ENCODE measurements at places on chromosomes 12 and 14.

- no peak for DNase-seq
Measured at GRCh38 chr12:52477651-52478050, 4.0 kb upstream of the KRT6C start.

DNA sequence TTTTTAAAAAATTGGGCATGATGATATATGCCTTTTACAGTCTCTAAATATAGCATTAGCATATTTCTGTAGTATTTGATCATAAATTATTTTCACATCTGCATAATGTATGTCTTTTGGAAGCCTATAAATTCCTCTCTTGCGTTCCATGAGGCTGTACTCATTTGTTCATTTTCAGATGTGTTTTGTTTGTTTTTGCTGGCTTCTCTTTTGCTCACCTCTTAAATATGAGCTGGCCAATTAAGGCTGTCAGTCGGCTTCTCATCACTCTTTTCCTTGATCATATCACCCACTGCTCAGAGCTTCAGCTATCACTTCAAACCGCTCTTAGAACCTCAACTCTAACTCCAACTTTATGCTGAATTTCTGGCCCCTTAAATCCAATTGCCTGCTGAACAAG, 6.6 kb downstream of the TMEM263 start:
- no peak for DNase-seq

GRCh38 chr12:113403435-113404415, at the start of gene SDS:
Gene SDS, minus strand, starts transcription at chr12:113403887. Its CDS starts 4,179 bp downstream, at chr12:113399708.
- DNase-seq = peak; percentile 69

DNA sequence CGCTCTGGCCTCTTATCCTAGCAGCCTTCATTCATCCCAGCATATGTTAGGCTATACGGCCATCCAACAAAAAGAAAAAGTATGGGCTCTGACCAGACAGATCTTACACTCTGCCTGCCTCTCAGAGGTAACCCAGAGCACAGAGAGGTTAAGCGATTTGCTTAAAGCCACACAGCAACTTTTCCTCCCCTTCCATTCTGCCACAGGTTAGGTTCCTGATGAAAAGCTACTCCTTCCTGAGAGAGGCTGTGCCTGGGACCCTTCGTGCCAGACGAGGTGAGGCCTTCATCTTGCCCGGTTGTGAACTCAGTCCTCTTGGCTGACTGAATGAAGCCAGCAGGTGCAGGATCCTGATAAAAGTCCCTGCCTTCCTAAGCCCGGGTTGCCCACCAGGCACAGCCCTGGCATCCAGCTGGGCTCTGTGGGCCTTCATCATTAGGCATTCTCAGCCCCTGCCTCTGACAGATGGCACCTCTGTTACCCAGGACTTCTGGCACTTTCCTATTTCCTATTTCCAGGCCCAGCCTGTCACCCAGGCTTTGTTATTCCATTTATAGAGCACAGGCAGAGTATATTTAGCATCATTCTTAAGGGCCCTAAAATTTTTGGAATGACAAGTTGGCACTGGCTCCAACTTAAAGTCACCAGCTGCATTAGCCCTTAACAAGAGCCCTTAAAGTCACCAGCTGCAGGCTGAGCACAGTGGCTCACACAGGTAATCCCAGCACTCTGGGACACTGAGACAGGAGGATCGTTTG, 12.8 kb downstream of the SOAT2 start:
- no peak for DNase-seq

DNA sequence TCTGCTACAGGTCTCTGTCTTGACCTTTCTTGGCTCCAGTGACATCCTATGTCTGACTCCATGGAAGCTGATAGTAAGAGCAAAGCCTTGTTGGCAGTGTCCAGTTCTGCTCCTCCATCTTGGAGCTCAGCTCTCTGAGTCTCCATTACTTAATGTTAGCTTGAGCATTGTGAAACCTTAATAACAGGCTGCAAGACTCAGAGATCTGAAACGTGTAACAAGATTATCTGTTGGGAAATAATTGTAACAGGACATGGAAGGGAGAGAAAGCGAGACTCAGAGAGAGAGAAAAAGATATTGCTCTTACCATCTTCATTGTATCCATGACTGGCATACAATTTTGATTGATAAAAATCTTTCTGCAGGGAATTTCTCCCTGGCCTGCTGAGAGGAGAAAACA, 1365.7 kb downstream of the AACS start:
- DNase-seq = no peak

GRCh38 chr12:58443981-58444371, 476.3 kb downstream of the LRIG3 start:
- no peak for DNase-seq

GRCh38 chr14:65927931-65928356, 515.4 kb downstream of the FUT8 start:
- no peak for DNase-seq

DNA sequence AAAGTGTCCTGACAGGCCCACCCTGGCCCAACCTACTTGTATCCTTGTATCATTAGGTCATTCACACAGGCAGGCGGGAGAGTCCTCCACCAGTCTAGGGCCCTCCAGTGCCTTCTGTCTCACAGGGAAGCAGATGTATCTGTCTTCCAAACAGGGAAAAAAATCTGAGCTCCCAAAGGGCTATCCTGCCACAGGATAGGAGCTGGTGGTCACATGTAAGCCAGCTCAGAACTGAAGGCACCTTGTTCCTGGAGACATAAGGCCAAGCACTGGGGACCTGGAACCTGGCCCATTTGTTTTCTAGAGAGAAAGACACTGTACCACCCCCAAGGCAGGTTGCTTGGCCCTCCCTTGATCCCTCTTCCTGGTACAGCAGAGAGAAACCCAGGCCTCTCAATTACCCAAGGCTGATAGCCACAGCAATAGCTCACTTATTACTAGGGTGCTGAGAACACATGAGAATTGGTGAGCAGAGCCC, 19.4 kb upstream of the PLEKHH1 start:
- no peak for DNase-seq

DNA sequence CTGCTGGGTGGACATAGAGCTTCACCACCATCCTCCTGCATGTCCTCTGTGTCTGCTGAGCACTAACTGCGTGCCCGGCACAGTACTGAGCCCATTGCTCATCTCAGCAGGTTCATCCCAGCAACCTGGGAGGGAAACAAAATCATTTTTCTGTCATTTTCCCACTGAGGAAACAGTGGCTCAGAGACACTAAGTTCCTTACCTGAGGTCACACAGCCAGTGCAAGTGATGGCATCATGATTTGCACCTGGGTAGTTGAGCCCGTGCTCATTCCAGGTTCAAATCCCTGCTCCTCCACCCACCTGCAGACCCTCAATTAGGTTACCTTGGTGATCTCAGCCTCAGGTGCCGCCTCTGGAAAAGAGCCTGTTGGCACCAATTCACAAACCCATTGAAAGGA, 23.4 kb downstream of the RNFT2 start:
- DNase-seq = no peak

- no peak for DNase-seq
Measured at GRCh38 chr14:70357557-70357956, 1.9 kb downstream of the COX16 start.
